ENCODE measurements at places on chromosomes 12 and 14.

DNA sequence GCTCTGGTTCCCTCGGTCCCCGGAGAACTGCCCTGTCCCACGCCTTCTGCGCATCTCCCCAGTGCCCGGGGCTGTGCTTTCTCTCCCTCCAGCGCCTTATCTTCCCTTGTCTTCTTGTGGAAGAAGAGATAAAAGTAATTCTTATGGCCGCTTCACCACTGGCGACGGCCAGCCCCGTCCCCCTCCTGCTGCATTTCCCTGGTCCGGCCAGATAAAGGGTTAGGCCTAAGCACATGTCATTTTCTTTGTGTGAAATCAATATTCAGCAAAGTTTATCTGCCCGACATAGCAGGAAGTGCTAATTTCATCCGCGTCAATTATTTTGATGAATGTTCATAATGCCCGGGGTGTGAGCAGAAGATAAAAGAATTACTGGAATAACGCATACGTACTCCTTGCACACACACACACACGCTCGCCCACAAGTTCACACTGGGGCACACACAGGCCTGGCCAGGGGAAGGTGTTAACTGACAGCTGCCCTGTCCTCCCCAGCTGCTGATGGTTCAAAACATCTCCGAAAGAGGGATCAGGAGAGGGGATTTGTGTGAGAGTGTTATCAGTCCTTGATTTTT lies 177.7 kb upstream of the LHX5 start:
- no peak for DNase-seq

DNA sequence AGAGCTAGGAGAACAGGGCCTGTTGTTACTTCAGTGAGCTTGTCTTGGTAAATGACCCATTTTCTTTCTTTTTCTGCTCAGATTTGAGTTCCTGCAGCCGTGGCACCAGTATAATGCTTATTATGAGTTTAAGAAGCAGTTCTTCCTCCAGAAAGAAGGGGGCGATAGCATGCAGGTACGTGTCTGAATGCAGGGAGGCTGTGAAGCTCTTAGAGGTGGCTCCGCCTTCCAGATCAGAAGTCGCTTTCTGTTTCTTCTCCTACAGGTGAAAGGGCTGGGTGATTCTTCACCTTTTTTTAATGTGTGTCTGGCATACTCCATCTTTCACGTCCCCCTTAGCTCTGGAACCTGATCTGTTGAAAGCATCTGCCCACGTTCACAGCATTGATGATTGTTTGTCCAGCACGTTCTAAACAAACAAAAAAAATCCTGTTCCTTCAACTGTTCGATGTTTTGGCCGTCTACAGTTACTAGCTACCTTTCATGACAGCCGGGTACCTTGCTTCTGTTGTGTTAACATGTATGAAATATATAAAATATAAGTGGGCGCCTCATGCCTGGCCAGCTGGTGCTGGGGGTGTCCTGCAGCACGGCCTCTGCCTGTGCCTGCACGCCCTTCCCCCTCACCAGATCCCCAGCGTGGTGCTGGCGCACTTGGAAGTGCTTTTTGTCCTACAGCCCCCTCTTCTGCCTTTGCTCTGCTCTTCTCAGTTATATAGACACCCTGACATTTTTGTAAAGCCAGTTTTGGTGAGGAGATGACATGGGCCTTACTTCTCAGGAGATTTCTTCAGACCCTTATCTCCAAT lies 44.6 kb downstream of the SFSWAP start:
- no peak for DNase-seq

DNA sequence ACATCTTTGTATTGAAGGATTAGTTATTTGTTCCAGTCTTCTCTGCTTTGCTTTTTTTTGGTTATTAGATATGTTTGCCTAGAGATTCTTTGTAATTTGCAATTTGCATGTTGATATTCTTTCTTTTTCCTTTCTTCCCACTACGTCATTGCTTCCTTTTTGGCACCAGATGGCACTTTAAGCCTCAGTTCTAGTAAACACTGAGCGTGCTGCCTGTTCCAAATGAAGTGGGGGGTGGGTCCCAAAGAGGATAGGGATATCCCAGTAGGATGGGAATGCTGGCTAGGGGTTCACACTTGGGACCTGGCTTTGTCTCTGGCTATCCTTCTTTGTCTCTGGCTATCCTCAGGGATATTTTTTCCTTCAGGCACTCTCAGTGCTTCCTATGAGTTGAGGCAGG lies 17.0 kb downstream of the EAPP start:
- DNase-seq, result no peak

GRCh38 chr12:103373088-103373523 lies 122.7 kb downstream of the C12orf42 start:
- DNase-seq, result no peak

- DNase-seq, result no peak
These were observed 32.0 kb downstream of the DCP1B start for GRCh38 chr12:1972260-1972659.

DNA sequence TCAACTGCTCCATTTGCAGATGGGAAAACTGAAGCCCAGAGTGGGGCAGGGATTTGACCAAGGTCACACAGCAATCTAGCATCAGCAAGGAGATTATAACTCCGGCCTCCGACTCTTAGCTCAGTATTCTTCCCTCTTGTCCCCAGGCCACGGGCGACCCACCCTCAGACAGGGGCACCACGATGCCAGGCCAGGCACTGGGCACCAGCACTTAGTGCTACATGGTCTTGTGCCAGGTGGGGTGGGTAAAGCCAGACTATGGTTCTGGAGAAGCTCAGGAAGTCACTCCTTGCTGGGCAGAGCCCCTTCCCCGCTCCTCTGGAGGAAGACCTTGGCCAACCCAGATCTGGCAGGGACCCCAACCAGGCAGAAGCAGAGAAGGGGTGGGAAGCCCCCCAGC lies 41.5 kb downstream of the SYNE3 start:
- DNase-seq, result no peak

GRCh38 chr14:29548948-29549370 lies 378.7 kb downstream of the PRKD1 start:
- peak; percentile 38 for DNase-seq

- no peak for DNase-seq
These were observed 198.1 kb downstream of the ERC1 start for GRCh38 chr12:1189163-1189562.

DNA sequence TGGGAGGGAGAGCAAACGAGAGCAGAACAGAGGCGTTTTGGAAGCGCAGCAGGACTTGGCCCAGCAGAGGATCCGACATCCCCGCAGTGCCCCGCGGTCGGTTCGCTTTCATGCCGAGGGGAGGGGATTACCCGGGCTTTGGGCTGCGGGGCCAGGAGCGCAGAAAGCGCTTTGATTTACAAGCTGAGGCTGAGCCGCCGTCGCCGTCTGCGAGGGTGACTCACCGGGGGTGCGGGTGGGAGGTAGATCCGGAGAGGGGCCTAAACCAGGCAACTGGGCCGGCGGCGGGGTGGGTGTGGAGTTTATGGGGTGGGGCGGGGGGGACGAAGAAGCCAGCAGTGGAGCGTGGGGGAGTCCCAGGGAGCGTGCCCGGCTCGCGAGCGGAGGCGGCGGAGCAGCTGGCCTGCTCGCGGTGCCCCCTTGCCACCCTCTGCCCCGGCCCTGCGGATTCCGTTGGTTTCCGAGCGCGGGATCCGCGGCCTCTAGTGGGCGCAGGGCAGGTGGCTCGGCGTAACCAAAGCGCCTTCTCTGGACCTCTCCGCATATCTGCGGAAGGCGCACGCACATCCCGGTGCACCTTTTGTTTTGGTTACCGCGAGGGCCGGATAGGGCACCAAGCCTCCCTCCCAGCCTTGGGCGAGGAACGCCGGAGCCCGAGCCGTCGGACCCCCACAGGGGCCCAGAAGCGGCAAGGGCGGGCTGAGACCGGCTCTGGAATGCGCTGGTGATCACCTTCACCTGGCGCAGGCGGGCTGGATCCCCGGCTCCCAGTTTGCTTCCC lies 2.6 kb downstream of the SIX4 start:
- no peak for DNase-seq

DNA sequence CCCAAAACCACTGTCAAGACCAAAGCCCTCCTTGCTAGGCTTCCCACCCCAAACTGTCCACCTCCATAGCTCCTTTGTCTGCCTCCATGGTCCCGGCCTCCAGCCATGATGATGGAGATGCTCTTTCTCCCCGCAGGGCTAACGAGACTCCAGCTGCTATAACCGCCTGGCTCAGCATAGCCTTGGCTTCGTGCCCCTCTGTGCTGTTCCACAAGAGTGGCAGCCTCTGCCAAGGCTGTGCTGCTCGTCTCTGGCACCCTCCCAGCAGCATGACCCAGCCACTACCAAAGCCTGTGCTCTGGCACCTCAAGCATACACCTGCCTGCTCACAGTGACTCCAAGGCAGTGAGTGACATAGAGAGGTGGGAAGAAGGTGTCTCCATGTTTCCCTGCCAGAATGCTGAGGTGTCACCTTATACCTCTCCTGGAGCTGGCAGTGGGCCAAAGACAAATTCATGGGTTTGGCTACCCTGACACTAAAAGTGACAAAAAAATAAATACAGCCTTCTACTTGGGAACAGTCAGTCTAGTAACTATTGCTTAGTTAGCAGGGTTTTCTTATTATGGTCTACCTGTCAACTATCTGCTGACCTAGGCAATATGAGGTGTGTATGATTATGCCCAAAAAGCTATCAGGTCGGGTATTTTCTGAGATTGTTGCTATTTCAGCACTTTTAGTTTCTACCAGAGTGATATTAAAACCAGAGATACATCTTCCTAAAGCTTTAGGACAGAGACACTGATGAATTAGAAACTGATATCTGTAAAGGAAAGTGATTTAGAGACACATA lies 16.1 kb upstream of the KRT73 start:
- no peak for DNase-seq

GRCh38 chr12:33721561-33721960 lies 281.9 kb upstream of the SYT10 start:
- no peak for DNase-seq

DNA sequence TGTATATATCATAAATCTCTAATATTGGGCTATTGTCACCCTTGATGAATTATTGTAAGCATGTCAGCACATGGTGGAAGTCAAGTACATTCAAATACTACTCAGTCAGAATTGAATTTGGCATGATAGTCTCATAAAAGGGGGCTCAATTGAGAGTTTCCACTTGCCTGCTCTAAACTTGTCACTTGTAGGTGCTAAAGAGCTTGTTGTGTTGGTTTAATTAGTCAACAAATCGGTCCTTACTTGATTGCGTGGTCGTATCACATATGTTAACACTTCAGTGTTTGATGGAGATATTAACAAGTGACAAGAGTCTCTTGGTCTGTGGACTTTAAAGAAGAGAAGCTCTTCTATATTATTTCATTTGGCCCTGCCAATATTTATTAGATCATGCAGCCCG lies 81.1 kb downstream of the NKX2-1 start:
- no peak for DNase-seq

- no peak for DNase-seq
These were observed 40.5 kb downstream of the METTL25 start for GRCh38 chr12:82398879-82399278.

DNA sequence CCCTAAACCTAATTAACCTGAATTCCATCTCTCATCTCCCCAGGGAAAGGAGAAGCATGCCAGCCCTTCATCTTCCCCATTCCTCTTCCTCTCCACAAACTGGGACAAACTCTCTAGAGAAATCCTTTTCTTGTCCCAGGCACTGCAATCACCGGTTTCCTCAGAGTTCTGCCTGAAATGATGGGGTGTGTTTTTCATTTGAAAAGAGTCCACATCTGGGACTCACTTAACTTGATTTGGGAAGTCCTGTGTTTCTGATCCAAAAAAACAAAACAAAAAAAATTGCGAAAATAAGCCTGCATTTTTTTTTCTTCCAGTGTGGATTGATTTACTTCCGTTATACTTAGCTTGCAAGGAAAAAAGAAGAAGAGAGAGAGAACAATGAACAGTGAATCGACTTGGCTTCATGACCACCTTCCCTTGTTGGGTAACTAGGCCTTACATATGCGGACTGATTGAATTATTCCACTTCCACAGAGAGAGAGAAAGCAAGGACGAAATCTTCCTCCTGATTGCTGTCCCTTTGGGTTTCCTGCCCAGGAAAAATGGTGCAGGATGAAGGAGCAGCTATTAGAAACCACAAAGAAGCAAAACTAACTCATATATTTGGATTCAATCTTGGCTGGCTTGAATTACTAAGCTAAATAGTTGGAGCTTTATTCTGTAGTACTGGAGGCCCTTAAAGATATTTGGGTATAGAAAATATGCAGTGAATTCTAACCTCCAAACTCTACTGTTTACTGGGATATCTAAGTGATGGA lies 506.2 kb upstream of the TBX3 start:
- peak; percentile 46 for DNase-seq

- no peak for DNase-seq
These were observed 7.2 kb upstream of the SH2B3 start for GRCh38 chr12:111398530-111398929.

- DNase-seq, result no peak
These were observed 2.9 kb upstream of the SLC25A29 start for GRCh38 chr14:100309028-100309737.

- no peak for DNase-seq
These were observed 4.3 kb downstream of the TRPV4 start for GRCh38 chr12:109828754-109829511.

- no peak for DNase-seq
These were observed 136.9 kb downstream of the STXBP6 start for GRCh38 chr14:24913021-24913420.

DNA sequence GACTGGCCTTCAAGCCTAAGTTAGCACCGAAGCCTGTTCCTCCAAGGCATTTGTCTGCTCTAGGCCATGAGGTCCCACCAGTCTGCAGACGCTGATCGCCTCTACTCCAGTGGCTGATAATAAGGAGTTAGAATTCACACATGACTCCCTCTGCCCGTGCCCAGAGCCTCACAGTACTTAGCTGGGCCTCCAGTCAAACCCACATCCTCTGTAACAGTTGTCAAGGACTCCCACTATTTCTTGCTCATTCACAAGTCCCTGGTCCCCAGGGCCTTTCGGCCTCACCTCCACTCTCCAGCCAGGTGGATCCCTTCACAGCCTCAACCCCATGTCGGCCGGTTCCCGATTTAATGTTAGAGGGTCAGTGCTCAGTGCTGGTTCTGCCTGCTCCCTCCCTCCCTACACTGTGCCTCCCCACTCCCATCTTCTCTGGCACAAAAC lies 6.3 kb upstream of the KRT5 start:
- DNase-seq, result no peak

DNA sequence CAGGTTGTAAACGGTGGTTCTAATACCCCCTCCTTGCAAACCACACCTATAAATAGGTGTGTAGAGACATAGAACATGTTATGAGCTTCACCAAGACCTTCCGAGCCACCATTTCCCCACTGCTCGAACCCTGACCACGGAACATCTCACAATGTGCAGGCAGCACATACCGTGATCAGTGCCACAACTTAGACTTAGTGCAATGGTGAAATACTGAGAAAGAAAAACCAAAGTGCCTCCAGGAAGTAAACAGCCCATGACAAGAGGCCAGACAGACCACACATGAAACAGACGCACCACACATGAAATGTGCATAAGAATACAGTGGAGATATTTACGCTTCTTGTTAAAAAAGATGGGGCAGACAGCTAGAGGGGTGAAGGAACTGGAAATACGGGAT lies 166.9 kb upstream of the CCND2 start:
- DNase-seq, result no peak

DNA sequence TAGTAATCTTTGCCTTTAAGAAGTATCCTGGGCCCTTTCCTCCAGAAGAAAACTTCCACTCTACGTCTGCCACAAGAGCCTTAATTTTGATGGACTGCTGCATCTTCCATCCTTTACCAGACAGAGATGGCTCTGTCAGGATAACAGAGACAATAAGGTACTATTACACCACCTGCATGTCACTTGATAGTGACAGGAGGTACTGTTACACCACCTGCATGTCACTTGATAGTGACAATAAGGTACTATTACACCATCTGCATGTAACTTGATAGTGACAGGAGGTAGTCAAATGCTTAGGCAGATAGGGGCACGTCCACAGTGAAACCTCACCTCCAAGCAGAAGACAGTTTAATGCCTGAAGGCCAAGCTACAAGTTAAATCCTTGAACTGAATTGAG lies 13.9 kb downstream of the OR6C74 start:
- no peak for DNase-seq

Data from AG09319 (cell line).